CD4-positive, alpha-beta T cell treated with Interleukin-6 for 4 hours (primary cell): ENCODE measurements at places on chromosomes 7 and 10.

DNA sequence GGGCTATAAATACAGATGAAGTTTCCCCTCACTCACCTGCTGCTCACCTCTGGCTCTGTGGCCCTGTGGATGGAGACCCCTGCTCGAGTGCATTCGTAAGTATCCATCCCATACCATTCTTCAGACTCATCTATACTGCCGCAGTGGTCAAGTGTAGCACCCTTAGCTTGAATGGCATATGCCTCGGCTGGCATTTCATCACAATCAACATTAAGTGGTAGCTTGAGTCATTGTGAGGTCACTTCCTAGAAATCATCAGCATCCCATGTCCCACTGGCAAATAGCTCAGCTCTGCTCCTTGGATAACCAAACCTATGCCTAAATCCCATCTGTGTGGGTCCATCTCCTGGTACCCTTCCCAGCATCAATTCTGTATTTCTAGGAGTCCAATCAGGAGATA is 38.2 kb downstream of the MDH2 start:
- no peak for DNase-seq

GRCh38 chr7:95327356-95327755 is 3.0 kb upstream of the PON1 start:
- no peak for DNase-seq

DNA sequence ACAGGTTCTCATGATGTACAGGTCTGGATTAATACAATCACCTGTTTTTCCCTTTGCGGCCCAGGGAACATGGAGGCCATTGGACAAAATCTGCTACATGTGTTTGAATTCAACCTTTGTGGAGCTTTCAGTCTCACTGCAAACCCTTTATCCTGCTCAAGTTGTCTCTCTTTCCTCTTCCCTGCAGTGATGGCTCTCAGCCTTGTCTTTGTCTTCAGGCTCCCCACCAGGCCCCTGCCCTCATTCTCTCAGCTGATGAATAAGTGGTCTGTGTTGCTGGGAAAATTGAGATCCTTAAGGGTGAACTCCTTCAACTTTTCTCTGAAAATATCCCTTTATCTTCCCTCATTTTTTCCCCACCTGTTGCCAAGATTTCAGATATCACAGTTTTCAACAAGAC is 791.2 kb downstream of the GRID1 start:
- no peak for DNase-seq

- DNase-seq, result no peak
These were observed 29.9 kb upstream of the COL1A2 start for GRCh38 chr7:94364816-94365215.

DNA sequence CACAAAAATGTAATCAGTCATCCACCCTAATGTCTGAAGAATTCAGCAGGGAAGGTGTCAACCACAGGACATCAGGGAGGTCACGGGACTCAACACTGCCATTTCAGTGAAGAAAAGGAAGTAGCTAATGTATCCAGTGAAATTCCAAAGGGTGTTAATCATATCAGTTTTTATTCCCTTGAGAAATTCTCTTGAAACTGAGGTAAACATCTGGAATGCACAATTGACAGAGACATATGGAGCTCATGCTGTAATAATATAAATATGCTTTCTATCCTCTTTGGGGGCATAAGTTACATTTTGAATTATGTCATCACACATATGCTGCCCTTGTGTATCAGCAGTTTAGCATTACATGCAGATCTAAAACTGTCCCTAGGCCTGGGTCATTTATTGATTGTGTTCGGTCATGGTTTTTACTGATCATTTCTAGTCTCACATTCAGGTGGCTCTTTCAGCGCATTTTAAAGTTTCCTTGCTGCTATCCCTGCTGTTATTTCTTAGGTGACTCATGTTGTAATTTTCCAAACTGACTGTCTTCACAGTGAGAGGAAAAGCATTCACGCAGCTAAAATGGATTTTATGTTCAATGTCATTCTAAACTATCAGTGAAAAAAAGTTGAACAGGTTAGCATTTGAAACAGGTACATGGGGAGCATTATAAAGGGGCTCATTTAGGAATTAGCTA is 273.9 kb downstream of the TSPAN12 start:
- no peak for DNase-seq

GRCh38 chr10:484925-485661 is 204.4 kb downstream of the DIP2C start:
- peak; percentile 54 for DNase-seq

GRCh38 chr7:70072220-70072619 is 473.9 kb downstream of the AUTS2 start:
- DNase-seq, result no peak

GRCh38 chr7:134948736-134949135 is 37.6 kb upstream of the AGBL3 start:
- DNase-seq, result no peak

DNA sequence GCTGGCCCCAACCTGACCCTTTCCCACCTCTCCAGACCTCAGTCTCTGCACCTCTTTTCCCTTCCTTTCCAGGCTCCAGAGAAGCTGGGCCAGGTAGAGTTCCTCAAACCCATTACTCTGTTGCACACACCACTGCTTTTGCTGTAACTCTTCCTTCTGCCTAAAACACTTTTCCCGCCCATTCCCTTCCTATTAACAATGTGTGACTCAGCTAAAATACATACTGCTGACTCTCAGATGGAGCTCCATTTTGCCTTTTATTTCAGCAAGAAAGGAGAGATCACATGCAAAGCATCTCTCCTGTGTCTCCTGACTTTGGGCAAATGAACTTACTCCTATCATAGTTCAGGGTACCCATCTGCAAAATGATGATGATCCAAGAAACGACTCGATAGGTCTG is 201.0 kb downstream of the CALN1 start:
- DNase-seq, result no peak

DNA sequence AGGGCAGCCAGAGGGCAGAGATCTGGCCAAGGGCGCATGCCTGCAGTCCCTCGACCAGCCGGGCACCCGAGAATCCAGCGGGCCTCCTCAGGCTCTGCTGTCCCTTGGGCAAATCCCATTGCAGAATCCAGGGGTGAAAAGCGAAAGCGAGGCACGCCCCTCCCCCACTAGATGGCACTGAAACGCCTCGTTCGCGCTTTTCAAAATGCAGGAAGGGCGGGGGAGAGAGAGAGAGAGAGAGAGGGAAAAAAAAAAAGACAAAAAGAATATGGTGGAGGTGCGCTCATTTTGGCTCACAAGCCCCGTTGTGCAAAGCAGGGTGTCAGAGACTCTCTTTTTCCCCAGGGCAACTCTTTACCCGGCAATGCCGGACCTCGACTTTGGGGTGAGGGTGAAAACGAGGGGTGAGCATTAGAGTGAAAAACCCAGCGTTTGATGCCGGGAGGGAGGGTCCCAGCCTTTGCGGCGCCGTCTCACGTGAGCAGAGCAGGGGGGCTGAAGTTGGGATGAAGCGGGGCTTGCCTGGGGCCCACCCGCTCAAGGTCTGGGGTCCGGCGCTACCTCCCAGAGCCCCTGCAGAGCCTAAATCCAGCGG is 2.5 kb upstream of the TMEM178B start:
- DNase-seq, result peak; percentile 52

DNA sequence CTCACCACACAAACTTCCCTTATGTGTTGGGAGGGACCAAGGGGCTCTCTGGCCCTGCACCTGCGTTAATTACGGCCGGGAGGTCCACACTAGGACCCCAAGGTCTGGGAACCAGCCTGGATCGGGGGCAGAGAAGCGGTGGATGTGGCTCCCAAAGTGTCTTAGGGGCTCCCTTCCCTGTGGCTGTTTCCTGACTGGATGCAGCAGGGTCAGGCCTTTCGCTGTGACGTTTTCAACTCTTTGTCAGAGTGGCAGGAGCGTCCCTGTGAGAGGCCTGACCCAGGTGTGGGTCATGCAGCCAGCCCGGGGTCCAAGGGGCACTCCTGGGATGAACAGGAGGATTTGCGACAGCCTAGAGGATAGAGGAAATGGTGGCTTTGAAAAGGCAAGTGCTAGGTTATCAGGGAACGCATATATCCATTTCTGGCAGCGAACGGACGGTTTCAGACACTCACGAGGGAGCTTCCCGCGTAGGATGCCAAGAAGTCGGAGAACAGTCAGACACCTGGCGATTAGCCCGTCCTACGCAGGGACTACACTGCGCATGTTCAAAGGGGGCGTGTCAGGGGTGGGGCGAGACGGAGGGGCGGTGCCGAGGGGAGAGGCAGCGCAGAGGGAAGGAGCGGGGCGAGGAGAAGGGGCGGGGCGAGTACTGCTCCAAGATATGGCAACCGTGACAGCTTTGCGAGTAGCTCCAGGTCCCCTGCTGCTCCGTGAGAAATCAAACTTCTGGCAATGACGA is 46.2 kb upstream of the ZNF716 start:
- no peak for DNase-seq

DNA sequence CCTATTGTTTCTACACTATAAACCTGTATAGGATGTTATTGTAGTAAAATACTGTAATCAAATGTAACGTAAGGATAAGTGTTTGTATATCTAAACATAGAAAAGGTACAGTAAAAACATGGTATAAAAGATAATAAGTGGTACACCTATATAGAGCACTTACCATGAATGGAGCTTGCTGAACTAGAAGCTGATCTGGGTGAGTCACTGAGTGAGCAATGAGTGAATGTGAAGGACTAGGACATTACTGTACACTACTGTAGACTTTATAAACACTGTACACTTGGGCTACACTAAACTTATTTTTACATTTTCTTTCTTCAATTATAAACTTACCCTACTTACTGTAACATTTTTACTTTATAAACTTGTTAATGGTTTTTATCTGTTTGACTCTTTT is 732.9 kb upstream of the LRRN3 start:
- DNase-seq, result no peak

GRCh38 chr10:106500925-106501525 is 663.5 kb downstream of the SORCS1 start:
- DNase-seq, result no peak

DNA sequence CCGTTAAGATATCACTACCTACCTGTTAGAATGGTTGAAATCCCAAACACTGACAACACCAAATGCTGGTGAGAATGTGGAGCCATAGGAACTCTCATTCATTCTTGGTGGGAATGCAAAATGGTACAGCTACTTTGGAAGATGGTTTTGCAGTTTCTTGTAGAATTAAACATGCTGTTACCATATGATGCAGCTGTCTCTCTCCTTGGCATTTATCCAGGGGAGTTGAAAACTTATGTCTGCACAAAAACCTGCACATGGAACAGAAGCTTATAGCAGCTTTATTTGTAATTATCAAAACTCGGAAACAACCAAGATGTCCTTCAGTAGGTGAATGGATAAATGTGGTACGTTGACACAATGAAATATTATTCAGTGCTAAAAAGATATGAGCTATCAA is 199.5 kb downstream of the BICC1 start:
- DNase-seq, result no peak

GRCh38 chr10:101649525-101650085 is 45.4 kb downstream of the FBXW4 start:
- no peak for DNase-seq

DNA sequence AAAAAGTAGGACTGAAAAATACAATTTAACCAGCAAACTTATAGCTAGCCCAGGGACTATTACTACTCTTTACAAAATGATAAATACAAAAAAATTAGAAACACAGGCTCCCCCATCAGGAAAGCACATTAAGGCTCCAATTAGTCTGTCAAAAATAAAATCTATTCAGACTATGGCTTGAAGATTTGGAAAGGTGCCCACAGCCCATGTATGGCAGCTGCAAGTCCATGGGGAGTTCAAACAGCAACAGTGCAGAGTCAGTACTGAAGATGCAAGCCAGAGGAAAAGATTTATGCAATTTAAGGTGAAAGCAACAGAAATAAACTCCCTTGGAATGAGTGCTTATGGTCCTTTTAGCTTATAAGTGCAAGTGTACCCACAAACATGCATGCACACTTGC is 29.7 kb downstream of the IMMP2L start:
- no peak for DNase-seq
